Mucosa of descending colon (tissue), 3 donors: ENCODE measurements at places on chromosomes 5 and 9.
A peak's percentile ranks its signal among the peaks of the same experiment; 100 is the strongest.

DNA sequence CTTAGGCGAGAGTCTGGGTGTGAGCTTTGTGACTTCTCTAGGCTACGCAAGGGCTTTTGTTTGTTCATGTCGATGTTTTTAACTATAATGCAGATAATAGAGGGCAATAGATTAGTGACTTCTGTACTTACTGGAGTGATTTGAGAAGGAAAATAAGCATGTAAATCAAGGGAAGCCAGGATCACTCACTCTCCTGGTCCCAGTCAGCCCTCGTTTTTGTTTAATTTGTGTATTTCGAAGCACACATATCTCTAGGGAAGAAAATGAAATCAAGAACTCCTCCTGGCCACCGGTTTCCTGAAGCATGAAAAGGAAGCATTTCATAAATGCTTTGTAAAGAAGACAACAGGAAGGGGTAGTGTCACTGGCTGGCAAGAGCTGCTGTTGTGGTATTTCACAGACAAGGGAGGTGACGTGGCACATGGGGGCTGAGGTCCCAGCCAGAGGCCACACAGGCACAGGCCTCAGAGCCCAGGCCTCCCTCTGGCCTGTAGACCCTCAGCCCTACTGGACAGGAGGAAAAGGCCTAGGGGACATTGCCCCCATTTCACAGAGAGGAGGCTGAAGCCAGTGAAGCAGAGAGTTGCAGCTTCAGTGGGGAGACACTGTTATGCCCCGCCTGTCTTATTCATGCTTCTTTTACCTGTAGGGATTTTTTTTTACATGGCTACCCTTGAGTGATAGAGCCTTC is 34.1 kb downstream of the IRF1 start:
- DNase-seq, result peak; percentile 75

DNA sequence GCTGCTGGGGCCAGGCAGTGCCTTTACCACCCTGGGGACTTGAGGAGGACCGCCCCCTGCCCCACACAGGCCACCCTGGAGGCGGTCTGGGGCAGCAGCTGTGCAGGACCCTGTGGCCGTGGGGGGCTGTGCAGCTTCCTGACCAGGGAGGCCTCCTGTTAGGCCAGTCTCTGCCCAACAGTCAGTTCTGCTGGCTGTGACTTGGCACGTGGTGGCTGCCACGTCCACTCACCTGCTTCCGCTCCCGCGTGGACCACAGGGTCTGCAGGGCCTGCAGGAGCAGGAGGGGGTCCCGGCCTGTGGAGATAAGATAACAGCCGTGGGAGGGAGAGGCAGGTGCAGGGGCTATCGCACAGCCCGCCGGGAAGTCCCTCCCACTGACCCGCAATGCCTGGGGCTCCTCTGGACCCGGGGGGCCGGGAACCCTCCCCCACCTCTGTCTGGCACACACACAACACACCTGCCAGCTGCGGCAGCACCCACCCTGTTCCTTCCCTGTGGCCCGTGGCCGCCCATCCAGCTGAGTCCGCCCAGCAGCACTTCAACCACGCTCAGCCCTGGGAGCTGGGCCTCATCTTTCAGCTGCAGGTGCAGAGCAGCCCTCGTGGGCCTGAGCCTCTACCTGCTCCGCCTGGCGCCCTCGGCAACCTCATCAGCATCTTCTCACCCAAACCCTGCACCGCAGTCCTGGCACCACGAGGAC is 39.7 kb downstream of the EXD3 start:
- no peak for DNase-seq

GRCh38 chr9:130036099-130036498 is 6.9 kb downstream of the FNBP1 start:
- no peak for DNase-seq

DNA sequence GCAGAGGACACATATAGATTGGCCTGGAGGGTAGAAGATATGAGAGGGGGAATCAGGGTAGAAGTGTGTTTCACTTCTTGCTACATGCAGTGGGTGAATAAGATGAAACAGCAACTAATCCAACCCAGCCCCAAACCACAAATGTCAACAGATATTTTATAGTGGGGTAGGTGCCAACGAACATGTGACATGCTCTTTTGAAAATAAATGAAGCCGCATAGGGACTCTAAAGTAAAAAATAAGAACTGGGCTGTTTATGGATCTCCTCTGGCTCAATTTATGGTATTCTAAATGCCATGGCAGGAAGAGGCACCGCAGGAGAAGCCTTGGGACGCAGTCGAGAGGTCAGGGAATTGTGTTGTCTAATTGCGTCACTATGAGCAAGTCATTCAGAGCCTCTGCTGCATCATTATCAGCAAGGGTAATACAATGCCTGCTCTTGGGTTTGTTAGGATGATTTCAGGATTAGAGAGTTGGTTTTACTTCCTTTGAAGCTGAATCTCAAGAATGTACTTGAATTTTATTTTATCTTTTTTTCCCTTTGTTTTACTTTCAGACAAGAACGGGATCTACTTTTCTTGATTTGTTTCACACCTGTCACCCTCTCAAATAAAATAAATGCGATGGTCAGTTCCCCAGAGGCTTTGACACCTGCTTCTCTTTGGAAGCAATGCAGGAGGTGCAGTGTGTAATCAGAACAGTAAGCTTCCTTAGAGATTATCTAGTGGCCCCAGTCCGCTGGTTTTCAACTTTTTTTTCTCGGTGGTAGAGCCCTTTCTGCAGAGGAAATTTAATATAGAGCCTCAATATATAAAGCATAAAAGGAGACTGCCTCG is 375.6 kb upstream of the CLINT1 start:
- DNase-seq, result no peak

DNA sequence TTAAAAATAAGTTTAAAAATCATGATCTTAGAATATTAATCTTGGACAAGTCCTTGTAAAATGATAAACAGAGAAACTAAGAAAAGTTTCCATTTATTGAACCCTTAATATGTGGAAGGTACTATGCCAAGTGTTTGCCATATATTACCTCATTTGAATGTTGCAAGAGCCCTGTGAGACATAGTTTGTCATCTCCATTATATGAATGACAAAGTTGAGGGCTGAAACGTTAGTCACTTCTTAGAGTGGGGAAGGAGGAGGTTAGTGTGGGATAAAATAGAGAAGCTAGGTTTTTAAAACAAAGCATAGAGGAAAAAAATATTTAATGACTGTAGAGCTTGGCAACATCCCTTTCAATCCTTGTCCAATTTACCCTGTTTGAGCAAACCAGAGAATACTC is 2.0 kb downstream of the TNC start:
- no peak for DNase-seq

- no peak for DNase-seq
Measured at GRCh38 chr9:26524267-26524666, 368.3 kb downstream of the CAAP1 start.

DNA sequence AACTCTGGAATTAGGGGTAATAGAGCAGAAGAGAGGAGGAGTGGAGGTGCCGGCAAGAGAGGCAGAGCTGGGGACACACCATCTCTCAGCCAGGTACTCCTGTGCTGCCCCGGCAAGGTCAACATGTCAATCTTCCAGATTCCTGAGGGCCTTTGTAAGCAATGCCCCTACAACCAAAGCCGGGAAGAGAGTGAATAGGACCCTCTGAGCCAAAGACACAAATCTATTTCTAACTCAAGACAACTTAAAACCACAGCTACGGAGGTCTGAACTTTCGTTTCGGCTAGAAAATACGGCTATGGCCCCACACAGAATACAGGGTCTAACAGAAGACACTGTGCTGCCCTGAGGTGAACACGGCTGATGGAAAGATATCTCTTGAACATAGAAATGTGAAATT is 66.6 kb downstream of the SERINC5 start:
- DNase-seq, result no peak

GRCh38 chr9:68672215-68672614 is 32.8 kb upstream of the PIP5K1B start:
- no peak for DNase-seq

GRCh38 chr5:141951332-141951781 is 6.6 kb downstream of the PCDH12 start:
- DNase-seq, result no peak

- DNase-seq, result no peak
Measured at GRCh38 chr5:102638316-102638715, 116.8 kb upstream of the PAM start.

- no peak for DNase-seq
Measured at GRCh38 chr5:135735831-135736230, 98.6 kb upstream of the SLC25A48 start.

- DNase-seq, result no peak
Measured at GRCh38 chr9:22054076-22054475, 45.0 kb upstream of the CDKN2B start.

GRCh38 chr5:33997331-33997983 is 10.4 kb downstream of the AMACR start:
- peak; percentile 81 for DNase-seq

DNA sequence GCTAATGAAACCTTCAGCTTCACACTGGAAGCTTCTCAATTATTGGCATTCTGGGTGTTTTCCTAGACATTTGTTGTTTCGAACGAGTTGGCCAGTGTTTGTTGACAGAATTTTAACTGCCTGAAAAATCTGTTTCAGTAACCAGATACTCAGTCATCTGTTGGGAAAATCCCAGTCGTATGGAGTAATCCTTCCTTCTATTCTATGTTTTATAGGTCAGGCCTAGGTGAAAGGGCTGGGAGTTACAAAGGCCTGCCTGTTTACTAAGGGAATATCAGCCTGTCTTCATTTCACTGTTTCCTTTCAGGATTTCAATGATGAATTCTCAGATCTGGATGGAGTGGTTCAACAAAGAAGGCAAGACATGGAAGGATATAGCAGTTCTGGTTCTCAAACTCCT is 59.9 kb downstream of the GRAMD2B start:
- DNase-seq, result no peak

- no peak for DNase-seq
Measured at GRCh38 chr9:21684831-21685362, 117.5 kb upstream of the MTAP start.

GRCh38 chr9:96383165-96383942 is at the start of gene SLC35D2:
SLC35D2 (minus strand) TSS chr9:96383711; CDS start chr9:96383634, 77 bp downstream.
- DNase-seq, result peak; percentile 85

DNA sequence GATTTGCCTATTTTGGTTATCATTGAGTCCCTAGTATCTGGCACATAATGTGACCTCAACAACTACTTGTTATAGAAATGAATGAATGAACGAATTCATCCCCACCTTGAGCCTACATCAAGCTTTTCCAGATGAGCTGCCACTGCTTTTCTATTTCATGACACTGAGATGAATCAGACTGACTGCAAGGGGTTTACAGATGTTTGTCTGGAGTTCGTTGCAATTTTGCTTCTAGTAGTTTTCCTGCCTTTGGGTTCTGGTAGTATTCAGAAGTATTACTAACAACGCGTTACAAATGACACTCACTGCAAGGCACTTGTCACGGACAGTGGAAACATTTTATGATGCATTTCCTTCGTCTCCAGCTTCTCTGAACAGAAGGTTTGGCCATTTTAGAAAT is 222.3 kb downstream of the CD180 start:
- DNase-seq, result no peak

DNA sequence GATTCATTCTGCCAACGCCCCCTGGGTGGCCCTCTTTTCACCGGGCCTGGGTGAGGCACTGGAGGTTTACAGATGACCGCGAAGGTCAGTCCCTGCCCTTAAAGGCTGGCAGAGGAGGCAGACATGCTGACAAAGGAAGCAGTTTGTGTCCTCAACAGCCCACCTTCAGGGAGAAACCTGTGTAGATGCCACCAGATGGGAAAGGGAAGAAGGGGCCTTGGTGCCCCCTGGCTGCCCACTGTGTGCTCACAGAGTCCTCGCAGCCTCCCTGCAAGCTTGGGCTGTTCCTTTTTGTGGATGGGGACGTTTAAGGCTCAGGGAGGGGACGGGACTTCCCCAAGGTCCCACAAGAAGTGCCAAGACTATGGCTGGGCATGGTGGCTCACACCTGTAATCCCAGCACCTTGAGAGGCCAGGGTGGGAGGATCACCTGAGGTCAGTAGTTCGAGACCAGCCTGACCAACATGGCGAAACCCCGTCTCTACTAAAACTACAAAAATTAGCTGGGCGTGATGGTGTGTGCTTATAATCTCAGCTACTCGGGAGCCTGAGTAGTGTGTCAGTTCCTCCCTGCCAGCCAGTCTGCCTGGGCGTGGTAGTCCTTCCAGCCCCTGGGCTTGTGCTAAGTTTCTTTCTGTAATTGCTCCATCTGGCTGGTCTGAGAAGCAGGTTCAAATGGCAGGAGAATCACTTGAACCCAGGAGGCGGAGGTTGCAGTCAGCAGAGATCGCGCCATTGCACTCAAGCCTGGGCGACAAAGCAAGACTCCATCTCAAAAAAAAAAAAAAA is 36.2 kb downstream of the NEK6 start:
- no peak for DNase-seq

DNA sequence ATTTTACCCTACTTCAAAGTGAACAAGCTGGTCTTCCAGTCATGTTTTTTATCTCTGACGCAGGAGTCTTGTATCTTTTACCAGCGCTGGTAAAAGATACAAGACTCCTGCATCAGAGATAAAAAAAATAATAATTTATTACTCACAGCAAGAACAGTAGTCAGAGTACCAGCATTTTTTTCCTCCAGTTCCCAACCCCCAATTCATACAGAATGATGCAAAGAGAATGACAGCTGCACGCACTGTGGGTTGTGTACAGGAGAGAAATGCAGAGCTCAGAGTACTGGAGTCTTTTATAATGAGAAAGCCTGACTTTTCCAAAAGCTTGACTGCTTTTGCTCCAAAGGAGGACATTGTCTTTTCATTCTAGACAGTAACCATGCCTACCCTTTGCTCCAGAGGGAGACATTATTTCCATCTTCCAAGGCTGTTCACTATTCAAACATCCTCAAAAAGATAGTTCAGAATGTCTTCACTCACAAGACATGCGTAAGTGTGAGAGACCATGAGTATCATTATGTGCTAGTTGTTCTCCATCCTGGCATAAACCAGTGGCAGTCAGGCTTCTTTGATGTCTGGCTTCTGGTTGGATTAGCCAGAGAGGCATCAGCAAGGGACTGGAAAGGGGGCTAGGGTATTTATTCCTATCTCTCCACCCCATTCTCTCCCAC is 14.3 kb upstream of the RANBP6 start:
- DNase-seq, result no peak

DNA sequence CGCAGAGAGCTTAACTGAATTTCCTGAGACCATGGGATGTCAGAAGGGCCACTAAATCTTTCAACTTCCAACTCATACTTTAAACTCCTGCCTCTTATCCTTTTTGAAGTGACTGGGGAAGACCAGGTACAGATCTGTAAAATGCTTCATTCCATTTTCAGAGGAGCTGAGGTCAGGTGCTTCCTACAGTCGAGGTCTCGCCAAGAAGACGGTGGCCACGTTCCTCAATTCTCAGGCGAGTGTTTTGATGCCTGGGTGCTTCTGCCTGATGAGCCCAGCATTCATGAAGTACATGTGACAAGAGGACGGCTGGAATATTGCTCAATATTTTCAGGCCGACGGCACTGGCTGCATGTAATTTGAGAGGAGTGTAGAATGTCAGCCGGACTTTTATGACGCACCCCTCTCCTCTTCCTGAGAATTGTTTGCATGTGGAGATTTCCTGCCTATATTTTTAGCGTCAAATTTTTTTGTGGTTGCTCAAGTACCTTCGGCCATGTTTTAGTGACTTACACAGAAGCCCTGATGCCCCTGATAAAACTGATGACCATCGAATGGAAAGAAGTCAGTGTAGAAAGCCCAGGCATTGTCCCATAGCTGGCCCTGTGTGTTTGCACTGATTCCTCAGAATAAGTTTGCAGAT is 38.8 kb upstream of the GLRX start:
- DNase-seq, result peak; percentile 42
